ENCODE measurements at places on chromosomes 6 and 20. TPM values are rescaled to one million over a fixed set of nuclear protein-coding genes. Genes with fewer than 3 reads are reported as not detected.

DNA sequence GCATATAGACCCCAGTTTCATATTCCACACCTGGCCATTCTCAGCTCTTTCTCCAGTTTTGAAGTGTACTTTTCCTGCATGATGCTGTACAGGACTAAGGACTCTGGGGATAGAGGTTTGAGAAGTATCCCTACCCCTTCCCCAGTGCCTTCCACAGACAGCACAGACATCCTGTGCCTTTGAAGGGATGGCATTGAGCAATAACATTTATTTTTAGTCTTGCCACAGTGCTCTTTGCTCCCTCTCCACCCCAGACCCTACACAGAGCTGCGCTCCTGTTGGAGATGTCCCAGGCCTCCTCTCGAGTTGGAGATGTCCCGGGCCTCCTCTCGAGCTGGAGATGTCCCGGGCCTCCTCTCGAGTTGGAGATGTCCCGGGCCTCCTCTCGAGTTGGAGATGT, 275.8 kb downstream of the FARS2 start:
- no peak for DNase-seq

GRCh38 chr6:51541847-51542246, 545.6 kb downstream of the PKHD1 start:
- DNase-seq, result peak; percentile 32

DNA sequence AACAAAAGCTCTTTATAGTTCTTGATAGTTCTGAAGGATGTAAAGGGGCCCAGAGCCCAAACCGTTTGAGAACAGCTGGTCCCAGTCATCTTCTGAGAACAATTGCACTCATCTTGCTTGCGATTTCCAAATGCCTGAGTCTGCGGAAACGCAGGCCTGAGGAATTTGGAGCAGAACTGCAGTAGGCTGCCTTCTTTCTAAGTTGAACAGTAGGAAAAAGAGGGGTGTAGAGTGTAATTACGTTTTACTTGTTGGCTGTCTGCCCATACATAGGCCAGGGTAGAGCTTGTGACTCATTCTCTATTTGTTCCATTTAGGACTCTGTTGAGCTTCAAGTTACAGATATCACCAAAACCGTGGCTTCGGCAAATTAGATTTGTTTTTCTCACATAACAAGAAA, 42.0 kb upstream of the KIF16B start:
- peak; percentile 66 for DNase-seq

VGLL2 gene
- polyA plus RNA-seq, result 98.0 TPM

HUS1B gene
- polyA plus RNA-seq, result not detected

PPIL6 gene
- polyA plus RNA-seq, result 6.8 TPM

Measured in muscle of back (tissue), 13 donors.